ENCODE measurements at places on chromosomes 7 and 10.
A peak's percentile ranks its signal among the peaks of the same experiment; 100 is the strongest.

DNA sequence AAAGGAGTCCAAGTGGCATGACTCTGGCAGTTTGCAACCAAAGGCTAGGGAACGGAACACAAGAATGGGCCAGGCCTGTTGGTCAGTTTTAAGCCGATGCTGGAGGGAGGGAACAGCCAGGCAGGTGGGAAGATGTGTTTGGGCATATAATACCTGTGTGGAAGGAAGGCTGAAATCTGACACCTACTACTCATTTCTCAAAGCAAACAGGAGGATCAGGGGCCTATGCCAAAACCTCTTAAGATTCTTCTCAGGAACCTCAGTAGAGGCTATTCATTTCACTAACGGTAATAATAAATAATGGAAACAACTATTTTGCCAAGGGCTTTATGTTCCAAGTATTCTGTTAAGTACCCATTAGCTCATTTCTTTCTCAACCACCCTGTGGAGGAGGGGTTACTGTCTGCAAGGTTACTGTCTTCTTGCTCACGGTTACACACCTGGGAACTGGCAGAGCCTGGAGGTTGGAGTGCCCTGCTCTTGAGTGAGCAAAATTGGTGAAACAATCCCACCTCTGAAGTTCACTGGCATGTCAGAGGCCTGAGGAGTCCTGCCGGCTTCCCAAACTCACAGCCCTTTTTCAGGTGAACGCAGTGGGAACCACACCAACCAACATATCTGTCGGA is 35.5 kb downstream of the GOT1 start:
- DNase-seq: no peak

- no peak for DNase-seq
These were observed at the start of gene TRIL for GRCh38 chr7:28958235-28958979. TSS of gene TRIL (minus strand) at chr7:28958330. CDS start at chr7:28958046, 284 bp downstream.

GRCh38 chr10:105559333-105560097 is 918.4 kb downstream of the SORCS3 start:
- DNase-seq: no peak

GRCh38 chr7:45089341-45089891 is 647 bp upstream of the NACAD start:
- peak; percentile 53 for DNase-seq

GRCh38 chr10:75466886-75467285 is 35.5 kb downstream of the LRMDA start:
- DNase-seq: no peak

- DNase-seq: no peak
These were observed 176.1 kb downstream of the SGMS1 start for GRCh38 chr10:50447691-50448090.

DNA sequence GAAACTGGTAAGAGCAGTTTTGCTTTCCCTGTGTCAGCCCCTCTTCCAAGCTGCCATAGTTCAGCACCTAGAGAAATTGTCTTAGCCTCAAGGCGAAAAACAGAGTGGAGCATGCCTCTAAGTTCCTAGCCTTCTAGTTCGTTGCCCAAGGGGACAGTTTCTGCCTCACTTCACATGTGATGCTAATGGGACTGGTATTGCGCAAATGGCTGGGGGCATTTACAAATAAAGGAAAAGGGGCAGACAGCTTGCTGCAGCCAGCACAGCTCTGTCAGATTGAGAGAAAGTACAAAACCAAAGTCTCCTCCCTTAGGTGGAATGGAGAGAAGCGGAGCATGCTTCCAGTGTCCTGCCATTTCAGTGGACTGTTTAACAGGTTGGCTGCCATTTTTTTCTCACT is 567.7 kb downstream of the ETV1 start:
- DNase-seq: no peak

DNA sequence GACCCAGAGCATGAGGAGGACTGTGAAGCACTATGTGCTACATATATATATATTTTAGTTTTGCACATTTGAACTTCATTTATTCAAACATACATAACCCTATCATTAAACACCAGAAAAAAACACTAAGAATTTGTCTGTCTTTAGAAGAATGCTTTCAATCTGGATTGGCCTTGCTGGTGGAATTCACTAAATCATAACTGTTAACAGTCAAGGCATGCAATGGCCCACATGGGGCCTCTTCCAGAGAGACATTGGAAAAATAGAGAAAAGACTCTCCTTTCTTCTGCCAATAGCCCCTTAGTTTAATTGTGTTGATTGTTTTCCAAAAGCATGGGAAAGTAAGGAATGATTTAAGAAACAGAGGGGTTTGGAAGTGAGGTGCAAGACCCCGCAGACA is 77.9 kb downstream of the MRPL32 start:
- no peak for DNase-seq

GRCh38 chr7:121023194-121023593 is 34.7 kb downstream of the CPED1 start:
- DNase-seq: no peak

DNA sequence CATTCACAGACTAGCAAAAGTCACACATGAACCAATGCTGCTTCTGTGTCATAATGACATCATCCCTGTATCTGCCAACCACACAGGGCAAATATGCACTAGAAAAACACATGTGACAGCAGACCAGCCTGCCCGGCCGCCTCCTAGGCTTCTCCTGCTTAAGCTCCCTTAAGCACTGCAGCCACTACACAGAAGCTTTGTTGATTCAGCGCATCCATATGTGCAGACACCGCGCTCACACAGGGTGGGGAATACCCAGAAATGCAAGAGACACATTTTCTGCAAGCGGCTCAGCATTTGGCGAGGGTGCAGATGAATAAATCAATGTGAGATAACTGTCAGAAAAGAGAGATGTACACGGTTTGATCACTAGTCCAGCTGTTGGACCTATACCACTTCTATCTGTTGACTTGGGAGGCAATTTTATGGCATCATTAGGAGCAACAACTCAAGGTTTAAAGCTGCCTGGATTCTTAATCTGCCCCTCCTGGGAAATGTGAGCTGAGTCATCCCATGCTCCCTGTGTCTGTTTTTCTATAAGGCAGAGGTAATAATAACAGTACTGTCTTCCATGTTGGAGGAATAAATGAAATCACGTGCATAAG is 33.4 kb downstream of the CPXM2 start:
- DNase-seq: no peak

DNA sequence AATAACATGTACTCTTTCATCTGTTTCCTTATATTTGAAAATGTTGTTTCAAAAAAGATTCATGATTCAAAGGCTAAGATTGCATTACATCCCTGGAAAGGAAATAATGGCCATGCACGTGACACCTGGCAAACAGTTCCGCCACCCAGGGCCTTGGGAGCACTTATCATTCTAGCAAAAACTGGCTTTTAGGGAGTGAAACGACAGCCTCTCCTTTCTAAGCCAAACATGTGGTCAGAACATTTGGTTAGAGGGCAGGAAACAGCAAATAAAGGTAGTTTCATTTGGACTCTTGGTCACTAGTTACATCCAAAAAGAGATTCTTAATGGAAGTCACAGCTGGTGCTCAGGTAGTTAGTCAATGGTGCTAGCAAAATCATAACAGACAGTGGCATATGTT is 83.5 kb downstream of the FAS start:
- no peak for DNase-seq

- no peak for DNase-seq
These were observed 69.0 kb downstream of the DENND2A start for GRCh38 chr7:140571538-140572122.

DNA sequence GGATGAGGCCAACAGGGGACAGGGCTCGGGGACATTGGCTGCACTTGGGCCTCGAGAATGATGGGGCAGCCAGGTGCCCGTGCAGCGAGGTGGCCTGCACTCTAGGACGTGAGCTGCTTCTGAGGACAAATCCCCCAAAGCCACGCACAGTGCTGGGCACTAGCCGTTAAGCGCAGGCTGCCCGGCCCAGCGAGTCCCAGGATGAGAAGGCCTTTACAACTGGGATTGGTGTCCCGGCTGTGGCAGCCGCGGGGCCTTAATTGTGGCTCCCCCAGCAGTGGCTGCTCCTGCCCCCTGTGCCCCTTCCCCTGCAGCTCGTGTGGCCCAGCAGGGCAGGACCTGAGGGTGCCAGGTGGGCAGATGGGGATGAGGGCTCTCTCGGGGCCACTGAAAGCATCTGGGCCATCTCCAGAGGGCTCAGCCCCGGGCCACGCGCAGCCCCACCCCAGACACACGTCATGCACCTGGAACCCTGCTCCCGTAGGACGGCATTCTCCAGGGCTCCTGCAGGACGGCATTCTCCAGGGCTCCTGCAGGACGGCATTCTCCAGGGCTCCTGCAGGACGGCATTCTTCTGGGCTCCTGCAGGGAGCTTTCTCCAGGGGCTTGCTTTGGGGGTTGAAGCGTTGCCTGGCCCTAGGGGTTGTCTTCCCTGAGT is 6.6 kb downstream of the PWWP2B start:
- DNase-seq: no peak

- no peak for DNase-seq
These were observed 77.9 kb upstream of the KCNMA1 start for GRCh38 chr10:77715536-77715935.

DNA sequence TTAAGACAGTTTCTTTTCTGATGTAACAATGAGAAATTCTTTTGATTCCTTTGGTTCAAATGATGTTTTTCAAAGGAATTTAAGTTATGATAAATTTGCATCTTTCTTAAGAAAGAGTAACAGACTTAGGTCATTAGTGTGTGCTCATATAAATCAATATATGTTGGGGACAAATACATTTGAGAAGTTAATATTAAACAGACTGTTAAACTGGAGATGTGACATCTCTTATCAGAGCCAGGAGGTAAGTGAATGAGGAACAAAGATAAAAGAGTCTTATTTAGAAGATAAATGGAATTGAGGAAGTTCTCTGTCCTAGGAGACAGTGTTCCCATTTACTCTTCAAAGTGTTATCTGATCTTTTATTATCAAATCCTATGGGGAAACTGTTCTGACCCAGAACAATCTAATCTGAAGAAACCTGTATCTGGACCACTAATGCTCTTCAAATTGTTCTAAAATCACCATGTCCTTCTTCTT is 104.8 kb upstream of the LAMB4 start:
- DNase-seq: no peak

GRCh38 chr7:98136423-98136822 is 29.8 kb downstream of the LMTK2 start:
- no peak for DNase-seq

- DNase-seq: no peak
These were observed 285.1 kb upstream of the SP8 start for GRCh38 chr7:21071561-21072501.

DNA sequence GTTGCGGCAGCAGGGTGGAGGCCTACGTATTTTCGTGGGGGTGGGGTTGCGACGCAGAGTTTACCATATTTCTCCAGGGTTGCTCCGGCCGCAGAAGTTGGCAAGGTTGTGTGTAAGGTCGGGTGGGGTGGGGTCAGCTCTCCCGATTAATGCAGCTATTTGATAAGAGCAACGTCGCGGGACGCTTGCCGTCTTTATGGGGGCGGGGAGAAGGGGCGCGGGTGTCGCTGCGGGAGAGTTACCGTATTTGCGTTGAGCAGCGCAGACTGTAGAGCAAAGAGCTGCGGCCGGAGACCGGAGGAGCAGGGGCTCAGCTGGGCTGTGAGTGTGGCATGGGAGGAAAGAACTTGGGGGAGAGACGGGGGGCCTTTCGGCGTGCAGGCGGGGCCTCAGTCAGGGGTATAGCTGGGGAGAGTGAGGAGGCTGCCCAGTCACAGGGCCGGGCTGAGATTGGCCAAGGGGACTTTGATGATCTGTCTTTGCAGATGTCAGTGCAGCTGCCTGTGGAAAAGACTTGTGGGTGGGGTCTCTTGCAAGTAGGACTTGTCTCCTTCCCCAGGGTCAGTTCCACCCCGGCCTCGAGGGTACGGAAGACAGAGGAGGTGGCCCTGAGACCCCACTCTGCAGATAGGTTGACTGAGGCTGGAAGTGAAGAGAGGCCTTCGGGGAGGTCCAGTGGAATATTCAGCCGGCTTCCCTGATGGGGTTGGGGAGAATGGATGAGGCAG is 26.6 kb downstream of the ZNF775 start:
- no peak for DNase-seq

GRCh38 chr10:12795315-12796110 is 206.0 kb downstream of the CCDC3 start:
- no peak for DNase-seq

DNA sequence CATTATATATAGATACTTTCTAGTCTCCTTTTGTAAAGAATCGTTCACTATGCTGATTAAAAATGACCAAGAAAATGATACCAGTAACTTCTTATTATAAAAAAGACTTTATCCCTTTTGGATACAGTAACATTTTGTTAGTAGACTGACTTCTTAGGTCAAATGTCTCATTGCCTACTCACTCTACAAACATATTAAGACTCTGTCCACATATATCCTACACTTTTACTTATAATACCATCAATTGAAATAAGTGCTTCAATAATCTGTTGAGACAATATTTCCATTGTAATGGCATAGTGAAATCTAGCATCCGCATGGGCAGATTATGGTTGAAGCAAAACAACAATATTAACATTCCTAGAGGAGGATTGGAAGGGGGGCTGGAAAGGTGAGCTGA is 180.6 kb downstream of the ARL4A start:
- DNase-seq: no peak

DNA sequence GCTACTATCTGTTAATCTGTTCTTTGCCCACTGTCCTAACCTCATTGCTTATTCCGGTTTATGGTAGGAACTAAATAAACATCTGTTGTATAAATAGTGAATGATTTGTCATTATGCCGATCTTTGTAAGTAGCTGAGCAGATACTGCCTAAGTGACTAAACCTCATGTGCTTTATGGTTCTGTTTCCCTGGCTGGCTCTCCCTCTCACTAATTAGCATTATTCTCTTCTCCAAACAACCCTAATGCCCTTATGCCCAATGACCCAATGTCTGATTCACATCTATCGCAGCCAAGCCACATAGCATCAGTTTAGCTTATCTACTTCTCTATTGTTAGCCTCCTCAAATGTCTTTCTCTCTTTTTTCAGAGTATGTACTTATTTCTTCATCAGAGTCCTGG is 462.3 kb upstream of the POT1 start:
- DNase-seq: no peak

- no peak for DNase-seq
These were observed 154.2 kb downstream of the EBF3 start for GRCh38 chr10:129809841-129810240.

DNA sequence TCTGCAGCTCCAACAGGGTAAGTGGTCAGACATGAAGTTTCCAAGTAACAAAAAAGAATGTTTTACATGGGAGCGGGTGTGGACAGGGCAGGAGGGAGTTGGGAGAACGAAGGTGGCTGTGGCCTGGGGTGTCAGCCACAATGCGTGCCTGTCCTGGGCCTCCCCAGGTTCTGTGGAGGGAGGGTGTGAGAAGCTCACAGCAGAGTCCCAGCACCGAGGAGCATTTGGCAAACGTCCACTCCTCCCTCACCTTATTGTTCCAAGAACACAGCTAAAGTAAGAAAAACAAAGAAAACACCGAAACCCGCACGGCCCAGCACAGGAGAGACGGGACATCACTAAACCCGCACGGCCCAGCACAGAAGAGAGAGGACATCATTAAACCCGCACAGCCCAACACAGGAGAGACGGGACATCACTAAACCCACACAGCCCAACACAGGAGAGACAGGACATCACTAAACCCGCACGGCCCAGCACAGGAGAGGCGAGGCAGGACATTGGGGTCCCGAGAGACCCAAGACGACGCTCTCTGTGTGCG is 226.4 kb downstream of the MAD1L1 start:
- DNase-seq: no peak

All from activated CD8-positive, alpha-beta memory T cell treated with anti-CD3 and anti-CD28 coated beads for 1 hour (primary cell).